ENCODE measurements at places on chromosomes 1 and 21.
A peak's percentile ranks its signal among the peaks of the same experiment; 100 is the strongest.

GRCh38 chr1:180253585-180254495, 23.8 kb downstream of the LHX4 start:
- DNase-seq, result no peak

DNA sequence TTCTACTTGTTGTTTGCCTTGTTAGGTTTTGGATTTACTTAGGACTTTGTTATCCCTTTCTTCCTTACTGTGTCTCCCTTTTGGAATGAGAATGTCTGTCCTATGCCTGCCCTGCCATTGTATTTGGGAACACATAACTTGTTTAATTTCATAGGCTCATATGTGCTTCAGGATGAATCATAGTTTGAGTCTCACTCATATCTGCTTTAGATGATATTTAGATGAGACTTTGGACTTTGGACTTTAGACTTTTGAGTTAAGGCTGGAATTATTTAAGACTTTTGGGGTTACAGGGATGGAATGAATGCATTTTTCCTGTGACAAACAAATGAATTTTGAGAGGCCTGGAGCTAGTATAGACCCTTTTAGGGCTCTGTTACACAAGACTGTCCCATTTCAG, 33.4 kb downstream of the PSMG1 start:
- DNase-seq, result no peak

DNA sequence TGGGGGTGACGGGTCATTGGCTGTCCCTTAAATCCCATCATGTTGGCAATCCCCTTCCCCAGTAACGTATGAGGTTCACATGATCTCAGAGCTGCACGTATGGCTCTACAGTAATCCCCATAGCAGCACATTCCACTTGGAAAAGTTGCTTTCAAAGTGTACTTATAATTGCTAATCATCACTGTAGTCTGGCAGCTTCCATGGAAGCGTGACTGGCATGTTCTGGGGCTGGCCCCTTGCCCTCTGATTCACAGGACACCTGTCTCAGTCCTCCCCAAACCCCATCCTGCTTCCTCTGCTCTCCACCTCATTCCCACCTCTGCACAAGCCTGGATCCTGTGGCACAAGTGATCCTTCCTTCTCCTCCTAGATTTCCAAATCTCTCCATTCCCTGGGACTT, 102.2 kb downstream of the TSEN15 start:
- no peak for DNase-seq

DNA sequence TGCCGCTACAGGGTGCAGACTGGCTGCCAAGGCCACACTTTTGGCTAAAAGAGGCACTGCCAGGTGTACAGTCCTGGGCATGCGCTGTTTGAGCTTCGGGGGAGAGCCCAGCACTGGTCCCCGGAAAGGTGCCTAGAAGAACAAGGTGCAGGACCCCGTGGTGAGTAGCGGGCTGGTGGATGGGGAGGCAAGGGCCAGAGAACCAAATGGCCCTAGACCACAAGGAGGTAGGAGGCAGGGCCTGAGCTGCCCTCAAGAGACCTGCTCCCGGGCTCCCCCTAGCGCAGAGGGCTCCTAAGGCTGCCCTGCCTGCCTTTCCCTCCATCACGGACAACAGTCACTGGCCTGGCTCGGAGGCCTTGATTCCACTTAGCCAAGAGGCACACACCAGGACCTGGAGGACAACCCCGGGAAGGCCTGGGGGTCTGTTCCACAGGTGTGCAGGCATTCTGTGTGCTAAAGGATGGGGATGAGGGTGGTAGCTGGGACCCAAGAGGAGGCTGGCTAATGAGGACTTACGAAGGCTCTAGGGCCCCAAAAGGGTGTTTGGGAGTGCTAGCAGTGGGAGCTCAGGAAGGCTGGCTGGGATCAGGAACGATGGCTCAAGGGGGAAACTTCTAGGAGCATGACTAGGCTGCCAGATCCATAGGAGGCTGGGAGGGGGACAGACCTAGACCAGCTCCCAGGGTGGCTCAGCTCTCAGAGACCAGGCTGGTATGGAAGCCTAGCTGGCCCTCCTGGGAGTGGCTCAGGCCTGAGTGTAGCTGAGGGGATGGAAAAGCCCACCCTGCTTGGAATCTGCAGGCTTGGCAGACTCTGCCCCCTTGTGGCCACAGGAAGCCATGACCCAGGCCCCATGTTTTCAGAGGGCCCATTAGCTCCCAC, 742 bp downstream of the ARTN start:
- DNase-seq, result peak; percentile 70

GRCh38 chr1:224726441-224727182, 110.5 kb downstream of the CNIH3 start:
- DNase-seq, result no peak

GRCh38 chr1:220873868-220874655, 5.2 kb upstream of the HLX start:
- DNase-seq, result peak; percentile 39

GRCh38 chr1:12244078-12244477, 14.2 kb downstream of the VPS13D start:
- peak; percentile 13 for DNase-seq

DNA sequence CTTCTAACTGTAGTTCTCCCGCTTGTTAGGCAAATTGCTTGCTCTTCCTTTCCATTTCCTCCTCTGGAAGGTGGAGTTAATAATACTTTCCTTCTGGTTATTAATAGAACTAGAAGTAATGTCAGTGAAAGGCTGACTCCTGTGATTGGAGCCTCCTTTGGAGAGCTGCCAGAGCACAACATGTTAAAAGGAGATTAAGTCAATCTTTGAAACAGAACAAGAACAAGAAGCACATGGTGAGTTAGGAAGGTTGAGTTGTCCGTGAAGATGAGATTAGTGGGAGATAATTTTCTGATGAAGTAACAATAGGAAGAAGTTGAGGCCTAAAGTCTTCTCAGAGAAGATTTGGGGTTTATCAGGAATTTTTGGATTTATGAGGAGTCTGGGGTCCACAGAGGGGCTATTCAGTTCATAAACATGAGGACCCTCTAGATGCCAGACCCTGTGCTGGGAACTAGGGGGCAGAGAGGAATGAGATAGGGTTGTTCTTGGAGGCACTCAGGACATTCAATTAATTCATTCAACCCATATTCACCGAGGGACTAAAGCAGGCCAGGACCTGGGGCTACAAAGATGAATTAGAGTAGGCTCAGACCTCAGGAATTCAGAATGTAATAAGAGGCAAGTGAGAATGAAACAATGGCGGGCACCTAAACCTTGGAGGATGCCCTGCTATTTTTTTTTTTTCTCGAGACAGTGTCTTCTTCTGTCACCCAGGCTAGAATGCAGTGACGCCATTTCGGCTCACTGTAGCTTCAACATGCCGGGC, 40.7 kb upstream of the DHCR24 start:
- DNase-seq, result no peak

DNA sequence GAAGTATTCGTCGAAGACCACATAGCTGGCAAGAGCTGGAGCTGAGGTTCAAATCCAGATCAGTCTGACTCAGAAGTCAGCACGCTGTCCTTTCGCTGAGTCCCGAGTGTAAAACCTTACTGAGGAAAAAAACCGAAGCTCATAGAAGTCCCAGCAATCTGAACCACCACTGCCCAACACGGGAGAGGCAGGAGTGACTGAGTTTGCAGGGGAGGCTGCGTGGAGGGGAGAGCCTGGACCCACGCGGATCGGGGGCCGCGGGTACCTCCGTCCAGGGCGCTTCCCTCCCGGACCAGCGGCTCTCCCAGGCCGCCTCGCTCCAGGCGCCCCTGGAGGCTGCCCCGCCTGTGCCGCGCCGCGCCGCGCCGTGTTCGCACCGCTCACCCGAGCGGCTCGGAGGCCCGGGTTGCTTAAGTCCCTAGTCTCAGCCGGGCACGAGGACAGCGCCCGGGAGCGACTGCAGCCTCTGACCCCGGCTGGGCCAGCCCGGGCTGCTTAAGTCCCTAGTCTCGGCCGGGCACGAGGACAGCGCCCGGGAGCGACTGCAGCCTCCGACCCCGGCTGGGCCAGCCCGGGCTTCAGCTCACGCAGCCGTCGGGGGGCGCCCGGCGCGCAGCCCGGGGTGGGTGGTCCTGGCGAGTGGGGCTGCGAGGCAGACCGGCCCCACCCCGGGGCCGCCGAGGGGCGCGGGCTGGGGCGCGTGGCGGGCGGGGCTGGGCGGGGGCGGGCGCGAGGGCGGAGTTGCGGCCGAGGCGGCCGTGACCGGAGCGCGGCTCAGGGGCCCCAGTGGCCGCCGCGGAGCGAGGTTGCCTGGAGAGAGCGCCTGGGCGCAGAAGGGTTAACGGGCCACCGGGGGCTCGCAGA, at the start of gene ADAMTSL4:
Gene ADAMTSL4, plus strand, starts transcription at position 777 of the 864 bp plus-strand sequence. CDS start 2,881 bp downstream, outside the sequence.
- DNase-seq, result peak; percentile 40

- DNase-seq, result no peak
Measured at GRCh38 chr1:153538315-153538821, 2.4 kb downstream of the S100A5 start.

DNA sequence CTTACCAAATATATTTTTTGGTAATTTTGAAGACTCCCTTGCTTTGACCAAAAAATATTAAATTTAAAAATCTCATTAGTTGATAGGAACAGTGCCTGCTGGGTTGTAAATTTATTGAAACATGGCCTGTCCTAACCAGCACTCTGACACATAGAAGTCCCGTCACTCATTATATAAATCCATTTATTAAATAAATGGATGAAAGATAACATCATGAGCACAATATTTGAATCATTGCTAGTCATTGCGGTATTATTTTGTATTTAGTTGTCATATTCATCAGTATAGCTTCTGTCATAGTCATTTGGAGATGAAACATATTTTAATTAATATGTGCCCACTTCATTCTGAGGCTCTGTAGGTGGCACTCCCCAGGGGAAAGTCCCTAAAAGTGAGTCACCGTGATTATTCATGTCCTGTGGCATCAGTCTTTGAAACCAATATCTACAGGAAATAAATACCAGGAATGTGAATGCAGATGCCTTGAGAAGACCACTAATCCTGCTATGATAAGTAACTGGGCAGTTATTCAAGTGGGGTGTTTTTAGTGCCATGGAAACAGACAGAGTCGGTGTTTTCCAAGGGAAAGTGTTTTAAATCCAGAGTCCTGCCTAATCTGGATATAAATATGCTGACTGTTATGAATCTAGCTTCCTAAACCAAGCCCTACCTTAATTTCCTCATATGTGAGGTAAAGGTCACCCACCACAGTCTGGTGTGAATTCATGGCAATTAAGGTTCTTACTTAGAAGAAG, 302.0 kb downstream of the DUSP10 start:
- DNase-seq, result peak; percentile 88

GRCh38 chr1:14090062-14090461, 390.1 kb downstream of the PRDM2 start:
- no peak for DNase-seq

DNA sequence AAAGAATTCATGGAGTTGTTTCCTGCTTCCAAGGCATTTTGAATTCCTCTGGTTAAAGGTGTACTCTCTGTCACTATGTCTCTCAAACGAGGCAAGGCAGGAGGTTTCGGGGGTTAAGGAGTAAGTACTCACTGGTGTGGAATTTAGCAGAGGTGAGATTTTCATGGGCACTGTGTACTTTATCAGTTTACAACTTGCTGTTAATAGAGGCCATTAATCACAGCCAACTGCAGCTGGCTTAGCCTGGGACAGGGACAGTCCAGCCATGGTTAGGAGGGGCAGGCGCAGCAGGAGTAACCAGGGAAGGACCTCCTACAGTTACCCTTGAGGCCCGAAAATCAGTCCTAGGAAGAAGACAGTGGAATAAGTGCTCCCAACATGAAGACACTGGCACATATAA, 18.1 kb upstream of the TMEM9 start:
- no peak for DNase-seq

All from activated CD4-positive, alpha-beta T cell treated with anti-CD3 and anti-CD28 coated beads, Interleukin-10, Interleukin-2, amounts not matched to agents 100 ng/mL and 50 ng/mL, durations not matched to agents 16 hours and 8 hours (primary cell).